ENCODE measurements at places on chromosomes 3 and 15. TPM values are rescaled to one million over a fixed set of nuclear protein-coding genes. Genes with fewer than 3 reads are reported as not detected.

The IRAK2 gene
- 6.8 TPM for total RNA-seq

The APH1B gene
- 29.9 TPM for total RNA-seq

The PATL2 gene
- 2.4 TPM for total RNA-seq

The IGDCC3 gene
- 0.09 TPM for total RNA-seq

- no peak overlapping the region for H3K27ac ChIP-seq
- no peak for DNase-seq
- H3K4me1 ChIP-seq, result no peaks in the 10 kb centered on the region
These were observed 24.6 kb upstream of the AP4E1 start for GRCh38 chr15:50883903-50884302.

- no peaks in the 10 kb centered on the region for H3K27me3 ChIP-seq
- no peak overlapping the region for H3K4me3 ChIP-seq
- H3K36me3 ChIP-seq, result no peaks in the 10 kb centered on the region
These were observed 53.9 kb upstream of the VGLL3 start for GRCh38 chr3:87044846-87045245.

DNA sequence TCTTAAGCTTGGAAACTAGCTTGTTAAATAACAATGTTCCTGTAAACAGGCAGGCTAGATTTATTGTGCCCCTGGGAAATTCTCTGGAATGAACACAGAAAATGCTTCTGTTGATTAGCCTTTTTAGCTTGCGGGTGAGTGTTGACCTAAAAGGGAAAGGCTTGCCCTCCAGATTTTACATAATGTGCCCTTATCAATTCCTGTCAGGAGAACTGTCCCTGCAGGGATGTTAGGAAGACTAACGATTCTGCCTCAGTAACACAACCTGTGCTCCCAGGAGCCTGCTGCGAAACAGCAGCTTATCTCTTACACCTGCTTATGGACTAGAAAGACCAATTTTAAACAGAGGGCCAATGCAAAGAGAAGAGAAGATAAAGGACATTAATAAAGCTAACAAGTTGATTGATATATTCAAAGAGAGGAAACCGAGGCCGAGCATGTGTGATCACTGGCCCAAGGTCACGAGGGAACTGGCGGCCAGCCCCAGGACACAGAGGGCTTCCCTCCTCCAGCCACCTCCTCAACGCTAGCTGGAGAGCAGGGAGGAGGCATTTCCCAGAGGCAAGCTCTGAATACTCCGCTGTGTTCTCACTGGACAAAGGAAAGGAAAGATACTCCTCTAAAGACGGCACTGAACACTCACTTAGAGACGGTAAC, 48.4 kb upstream of the TJP1 start:
- no peaks in the 10 kb centered on the region for H3K27me3 ChIP-seq
- DNase-seq, result no peak
- no peak overlapping the region for H3K4me3 ChIP-seq
- no peaks in the 10 kb centered on the region for H3K36me3 ChIP-seq

- H3K4me1 ChIP-seq, result no peaks in the 10 kb centered on the region
- H3K4me3 ChIP-seq, result no peak overlapping the region
- H3K36me3 ChIP-seq, result peaks cover 6% of the 10 kb centered on the region
These were observed 11.9 kb downstream of the IL17RB start for GRCh38 chr3:53858096-53858741.

DNA sequence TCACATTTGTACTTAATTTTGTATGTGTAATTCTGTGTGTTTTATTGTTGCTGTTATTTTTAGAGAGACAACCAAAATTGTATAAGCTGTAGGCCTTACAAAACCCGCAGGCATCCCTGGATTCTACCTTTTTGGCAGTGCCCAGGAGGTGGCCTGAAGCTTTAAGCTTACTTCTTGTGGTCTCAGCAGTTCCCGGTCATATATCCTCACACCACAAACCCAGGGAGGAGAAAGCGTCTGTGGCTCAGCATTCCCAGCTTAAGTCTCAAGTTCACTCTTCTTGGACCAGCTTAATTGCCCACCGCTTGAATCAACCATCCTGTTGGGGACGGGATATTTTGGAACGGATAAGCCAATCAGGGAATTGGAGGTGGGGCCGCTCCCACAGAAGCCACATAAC, 36.7 kb downstream of the C2CD4A start:
- no peaks in the 10 kb centered on the region for H3K36me3 ChIP-seq
- no peak overlapping the region for H3K27ac ChIP-seq
- H3K27me3 ChIP-seq, result no peaks in the 10 kb centered on the region
- no peak for DNase-seq
- H3K4me1 ChIP-seq, result no peaks in the 10 kb centered on the region

GRCh38 chr3:88785841-88786240, 321.6 kb upstream of the EPHA3 start:
- no peak overlapping the region for H3K27ac ChIP-seq
- no peak for DNase-seq
- H3K36me3 ChIP-seq, result no peaks in the 10 kb centered on the region
- H3K4me1 ChIP-seq, result no peaks in the 10 kb centered on the region

GRCh38 chr15:49831206-49831965, 210.5 kb downstream of the DTWD1 start:
- H3K27me3 ChIP-seq, result no peaks in the 10 kb centered on the region
- no peak for DNase-seq
- H3K4me1 ChIP-seq, result no peaks in the 10 kb centered on the region
- H3K27ac ChIP-seq, result no peak overlapping the region
- no peaks in the 10 kb centered on the region for H3K36me3 ChIP-seq
- H3K4me3 ChIP-seq, result no peak overlapping the region

- no peak overlapping the region for H3K27ac ChIP-seq
- H3K27me3 ChIP-seq, result no peaks in the 10 kb centered on the region
- H3K36me3 ChIP-seq, result peaks cover 2% of the 10 kb centered on the region
- H3K4me3 ChIP-seq, result no peak overlapping the region
- H3K4me1 ChIP-seq, result no peaks in the 10 kb centered on the region
These were observed 36.2 kb downstream of the BBS4 start for GRCh38 chr15:72722071-72722696.

GRCh38 chr3:141076797-141077571, 25.8 kb downstream of the SPSB4 start:
- H3K27me3 ChIP-seq, result no peaks in the 10 kb centered on the region
- peaks cover 34% of the 10 kb centered on the region for H3K4me1 ChIP-seq
- H3K4me3 ChIP-seq, result no peak overlapping the region
- peak; percentile 86 for DNase-seq
- peak overlapping the region; percentile 73 for H3K27ac ChIP-seq

- H3K27ac ChIP-seq, result peak overlapping the region; percentile 29
- no peaks in the 10 kb centered on the region for H3K27me3 ChIP-seq
- no peaks in the 10 kb centered on the region for H3K36me3 ChIP-seq
- DNase-seq, result no peak
- H3K4me1 ChIP-seq, result peaks cover 2% of the 10 kb centered on the region
These were observed 747 bp downstream of the SORD start for GRCh38 chr15:45023659-45024225.

DNA sequence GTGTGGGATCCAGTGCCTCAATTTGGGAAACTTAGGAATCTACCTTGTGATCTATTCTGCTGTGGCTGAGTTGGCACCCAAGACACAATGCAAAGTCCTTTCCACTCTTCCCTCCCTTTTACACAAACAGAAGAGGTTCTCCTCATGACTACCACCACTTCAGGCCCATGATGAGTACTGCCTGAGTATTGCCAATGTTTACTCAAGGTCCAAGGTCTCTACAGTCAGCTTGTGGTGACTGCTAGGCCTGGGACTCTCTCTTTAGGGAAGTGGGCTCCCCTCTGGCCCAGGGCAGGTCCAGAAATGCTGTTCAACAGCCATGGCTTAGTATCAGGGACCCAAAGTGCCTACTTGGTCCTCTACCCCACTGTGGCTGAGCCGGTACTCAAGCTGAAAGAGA, 56.8 kb upstream of the PEX5L start:
- H3K27me3 ChIP-seq, result no peaks in the 10 kb centered on the region
- H3K4me1 ChIP-seq, result no peaks in the 10 kb centered on the region
- no peaks in the 10 kb centered on the region for H3K36me3 ChIP-seq
- no peak overlapping the region for H3K27ac ChIP-seq
- no peak for DNase-seq
- H3K4me3 ChIP-seq, result no peak overlapping the region

DNA sequence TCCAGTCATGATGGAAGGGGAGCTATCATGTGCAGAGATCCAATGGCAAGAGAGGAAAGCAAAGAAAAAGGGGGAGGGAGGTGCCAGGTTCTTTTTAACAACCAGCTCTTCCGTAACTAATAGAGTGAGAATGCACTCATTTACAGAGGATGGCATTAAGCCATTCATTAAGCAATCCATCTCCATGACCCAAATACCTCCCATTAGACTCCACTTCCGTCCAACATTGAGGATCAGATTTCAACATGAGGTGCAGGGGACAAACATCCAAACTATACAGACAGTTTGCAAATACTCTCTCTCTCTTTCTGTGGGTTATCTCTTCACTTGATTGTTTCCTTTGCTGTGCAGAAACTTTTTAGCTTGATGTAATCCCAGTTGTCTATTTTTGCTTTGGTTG, 21.2 kb downstream of the ZDHHC23 start:
- DNase-seq, result no peak
- no peak overlapping the region for H3K27ac ChIP-seq
- no peaks in the 10 kb centered on the region for H3K4me1 ChIP-seq
- H3K27me3 ChIP-seq, result no peaks in the 10 kb centered on the region
- no peak overlapping the region for H3K4me3 ChIP-seq

DNA sequence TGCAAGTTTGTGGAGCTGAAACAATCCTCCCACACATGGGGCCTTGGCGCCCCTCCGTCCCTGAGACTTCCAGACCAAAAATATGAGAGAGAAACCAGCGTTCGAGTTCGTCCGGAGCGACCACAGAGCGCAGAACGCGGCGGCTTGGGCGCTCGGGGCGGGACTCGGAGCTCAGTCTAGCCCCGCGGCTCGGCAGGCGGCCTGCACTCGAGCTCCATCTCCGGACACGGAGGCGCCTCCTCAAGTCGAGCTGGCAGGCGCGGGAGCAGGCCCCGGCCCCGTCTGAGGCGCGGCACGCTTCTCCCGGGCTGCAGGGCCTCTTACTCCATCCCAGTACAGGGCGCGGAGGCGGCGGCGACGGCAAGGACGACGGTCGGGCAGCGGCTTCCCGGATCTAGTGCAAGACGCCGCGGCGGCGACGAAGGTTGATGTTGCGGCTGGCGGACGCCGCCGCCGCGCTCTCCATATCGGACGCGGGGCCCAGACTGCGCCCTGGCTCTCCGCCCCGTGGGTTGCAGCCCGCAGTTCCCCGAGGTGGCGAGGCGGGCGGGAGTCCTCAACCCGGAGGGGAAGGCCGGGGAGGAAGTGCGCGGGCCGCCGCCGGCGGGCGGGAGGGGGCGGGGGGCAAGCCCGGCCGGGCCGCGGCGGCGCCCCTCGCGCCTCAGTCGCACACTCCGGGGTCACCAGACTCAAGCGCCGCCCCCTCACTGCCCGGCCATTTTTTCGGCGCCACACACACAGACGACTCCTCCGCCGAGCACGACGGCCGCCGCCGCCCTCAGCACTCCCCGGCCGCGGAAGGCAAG, 674 bp downstream of the MSL2 start:
- peak overlapping the region; percentile 100 for H3K27ac ChIP-seq
- peak overlapping the region; percentile 78 for H3K4me3 ChIP-seq
- no peaks in the 10 kb centered on the region for H3K36me3 ChIP-seq
- H3K4me1 ChIP-seq, result peaks cover 3% of the 10 kb centered on the region

DNA sequence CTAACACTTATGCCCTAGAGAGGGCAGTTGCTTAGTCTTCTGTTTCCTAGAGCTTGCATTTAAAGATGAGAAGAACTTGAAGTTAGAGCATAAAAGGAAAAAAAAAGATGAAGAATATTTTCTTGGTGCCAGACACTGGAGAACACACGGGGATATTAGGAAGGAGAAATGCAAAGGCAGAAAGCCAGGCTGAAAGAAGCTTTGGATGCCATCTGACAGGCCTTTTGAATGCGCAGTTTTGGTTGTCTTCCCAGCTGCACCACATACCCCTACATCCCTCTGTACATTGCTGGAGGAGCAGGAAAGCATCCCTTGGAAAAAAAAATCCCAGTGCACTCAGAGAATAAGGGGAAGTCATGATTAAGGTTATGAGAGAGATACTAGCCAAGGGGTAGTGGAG, 378.9 kb downstream of the GAP43 start:
- no peaks in the 10 kb centered on the region for H3K36me3 ChIP-seq
- no peak overlapping the region for H3K4me3 ChIP-seq
- H3K27ac ChIP-seq, result no peak overlapping the region
- no peaks in the 10 kb centered on the region for H3K27me3 ChIP-seq

DNA sequence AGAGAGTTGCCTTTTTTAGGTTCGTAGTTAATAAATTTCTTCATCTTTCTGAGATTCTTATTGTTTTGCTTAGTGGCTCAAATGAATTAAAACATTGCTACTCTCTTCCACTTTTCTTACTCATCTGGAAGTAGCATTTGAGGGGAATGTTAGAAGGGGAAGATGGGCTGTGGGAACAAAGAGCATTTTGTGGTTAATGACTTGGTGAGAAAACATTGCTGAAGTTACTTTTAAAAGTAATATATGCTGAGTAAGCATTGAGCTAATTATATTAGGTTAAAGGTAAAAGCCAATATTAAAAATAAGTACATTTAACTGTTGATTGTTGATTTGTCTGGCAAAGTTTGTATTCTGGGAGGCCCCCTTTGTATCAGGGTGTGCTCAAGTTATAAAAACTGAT, 5.7 kb downstream of the MORF4L1 start:
- H3K36me3 ChIP-seq, result peaks cover 6% of the 10 kb centered on the region
- peaks cover 12% of the 10 kb centered on the region for H3K4me1 ChIP-seq
- H3K4me3 ChIP-seq, result no peak overlapping the region
- H3K27ac ChIP-seq, result no peak overlapping the region
- DNase-seq, result no peak
- H3K27me3 ChIP-seq, result no peaks in the 10 kb centered on the region

- peak overlapping the region; percentile 100 for H3K27ac ChIP-seq
- DNase-seq, result no peak
- H3K27me3 ChIP-seq, result no peaks in the 10 kb centered on the region
- H3K4me3 ChIP-seq, result peak overlapping the region; percentile 98
These were observed 770 bp downstream of the TBC1D5 start for GRCh38 chr3:17741621-17742101.

DNA sequence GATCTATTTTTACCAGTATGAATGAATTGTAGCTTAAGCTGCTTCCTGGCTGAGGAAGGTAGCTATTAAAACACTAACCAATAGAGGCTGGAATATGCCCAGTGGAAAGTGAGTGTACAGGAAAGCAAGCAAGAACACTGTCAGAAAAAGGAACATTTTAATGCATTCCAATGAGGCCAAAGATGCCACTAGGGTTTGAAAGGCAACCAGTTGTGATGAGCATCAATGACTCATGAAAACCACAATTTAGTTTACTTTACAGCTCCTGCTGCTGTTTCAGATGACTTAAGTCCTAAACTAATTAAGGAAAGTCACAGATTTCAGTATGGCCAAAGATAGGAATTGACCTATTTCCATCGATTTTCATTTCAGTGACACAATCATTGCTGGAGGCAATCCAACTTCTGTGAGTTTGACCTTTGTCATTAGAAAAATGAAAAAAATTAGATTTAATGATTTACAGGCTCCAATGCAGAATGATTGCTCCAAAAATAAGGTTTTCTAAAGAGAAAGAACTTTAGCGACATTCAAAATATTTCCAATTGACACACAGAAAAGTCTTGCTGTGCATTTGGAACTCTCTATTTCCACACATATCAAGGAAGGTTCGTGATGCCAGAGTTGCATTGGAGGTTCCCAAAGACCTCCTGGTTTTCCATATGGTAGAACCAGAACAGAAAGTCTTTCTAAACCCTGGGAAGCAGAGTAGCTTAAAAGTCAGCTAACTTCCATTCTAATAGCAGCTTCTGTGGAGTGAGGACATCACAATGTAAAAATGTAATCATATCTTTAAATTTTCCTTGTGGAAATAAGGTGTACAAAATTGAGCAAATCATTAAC, 103.0 kb downstream of the SUCNR1 start:
- H3K4me3 ChIP-seq, result no peak overlapping the region
- no peak overlapping the region for H3K27ac ChIP-seq
- H3K36me3 ChIP-seq, result no peaks in the 10 kb centered on the region
- peaks cover 3% of the 10 kb centered on the region for H3K4me1 ChIP-seq
